CD4-positive, alpha-beta T cell (primary cell): ENCODE measurements at places on chromosomes 2 and 18. TPM values are rescaled to one million over a fixed set of nuclear protein-coding genes. Genes with fewer than 3 reads are reported as not detected.

- H3K4me1 ChIP-seq: no peaks in the 10 kb centered on the region
- no peak overlapping the region for H3K4me3 ChIP-seq
- H3K36me3 ChIP-seq: no peaks in the 10 kb centered on the region
- no peak for DNase-seq
- no peaks in the 10 kb centered on the region for H3K27me3 ChIP-seq
These were observed 73.4 kb downstream of the RPRM start for GRCh38 chr2:153405196-153405595.

The ANKRD29 gene
- 0.58 TPM for total RNA-seq

The BOLL gene
- total RNA-seq: not detected

DNA sequence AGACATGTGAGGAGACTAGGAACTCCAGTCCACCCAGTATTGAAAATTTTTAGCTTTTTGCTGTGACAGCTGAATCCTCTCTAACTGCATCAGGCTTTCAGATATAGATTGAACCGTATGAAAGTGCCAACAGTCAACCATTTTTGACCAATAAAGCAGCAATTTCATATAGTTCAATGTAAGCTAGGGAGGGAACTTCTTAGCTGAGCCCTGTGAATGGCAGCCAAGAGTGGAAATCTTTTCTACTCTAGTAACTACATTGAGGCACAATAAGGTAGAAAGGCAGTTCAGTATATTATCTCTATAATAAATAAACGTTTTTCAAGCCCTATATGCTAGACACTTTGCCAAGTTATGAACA is 96.3 kb upstream of the TANK start:
- peaks cover 4% of the 10 kb centered on the region for H3K4me1 ChIP-seq
- H3K36me3 ChIP-seq: no peaks in the 10 kb centered on the region
- H3K27me3 ChIP-seq: no peaks in the 10 kb centered on the region
- no peak overlapping the region for H3K27ac ChIP-seq
- H3K4me3 ChIP-seq: no peak overlapping the region

GRCh38 chr18:60838677-60839076 is 466.1 kb upstream of the MC4R start:
- no peaks in the 10 kb centered on the region for H3K27me3 ChIP-seq
- no peak for DNase-seq
- H3K27ac ChIP-seq: no peak overlapping the region
- no peaks in the 10 kb centered on the region for H3K36me3 ChIP-seq

DNA sequence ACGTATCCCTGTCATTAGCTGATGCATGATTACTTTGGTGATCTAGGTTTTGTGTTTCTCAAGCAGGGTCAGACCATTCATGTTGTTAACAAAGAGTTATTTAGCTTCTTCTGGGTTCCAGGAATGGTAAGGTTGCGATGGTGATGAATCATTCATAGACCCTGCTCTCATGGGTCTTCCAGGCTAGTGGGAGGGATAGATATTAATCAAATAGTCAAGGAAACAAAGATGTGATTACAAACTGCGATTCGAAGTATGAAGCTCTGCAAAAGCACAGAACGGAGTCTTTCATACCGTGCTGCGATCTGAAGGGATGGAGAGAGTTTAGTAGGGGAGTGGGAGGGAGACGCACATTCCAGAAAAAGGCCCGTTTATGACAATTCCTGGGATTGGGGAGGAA is 42.1 kb downstream of the CAVIN2 start:
- no peaks in the 10 kb centered on the region for H3K27me3 ChIP-seq
- no peaks in the 10 kb centered on the region for H3K36me3 ChIP-seq
- no peak overlapping the region for H3K4me3 ChIP-seq
- H3K27ac ChIP-seq: no peak overlapping the region

GRCh38 chr2:134640494-134640893 is 78.3 kb downstream of the TMEM163 start:
- H3K27ac ChIP-seq: no peak overlapping the region
- no peak overlapping the region for H3K4me3 ChIP-seq
- DNase-seq: no peak
- H3K27me3 ChIP-seq: no peaks in the 10 kb centered on the region

- DNase-seq: no peak
- no peak overlapping the region for H3K27ac ChIP-seq
- H3K4me3 ChIP-seq: no peak overlapping the region
- H3K27me3 ChIP-seq: no peaks in the 10 kb centered on the region
- H3K4me1 ChIP-seq: peaks cover 2% of the 10 kb centered on the region
- H3K36me3 ChIP-seq: no peaks in the 10 kb centered on the region
These were observed 88.0 kb downstream of the ITGB1BP1 start for GRCh38 chr2:9335322-9335832.

DNA sequence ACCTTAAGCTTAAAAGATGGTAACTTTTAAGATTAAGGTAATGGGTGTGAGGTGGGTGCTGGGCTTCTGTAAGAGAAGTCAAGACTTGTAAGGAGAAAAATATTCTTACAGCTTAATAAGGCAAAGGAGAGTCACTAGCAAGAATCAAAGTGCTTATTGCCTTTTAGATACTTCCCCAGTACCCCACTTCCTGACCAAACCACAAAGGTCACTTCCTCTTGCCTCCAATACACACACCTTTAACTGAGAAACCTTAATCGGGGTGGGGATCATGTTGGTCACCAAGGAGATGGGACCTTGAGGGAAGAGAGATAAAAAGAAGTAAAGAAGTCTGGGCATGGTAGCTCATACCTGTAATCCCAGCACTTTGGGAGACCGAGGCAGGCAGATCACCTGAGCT is 10.6 kb upstream of the ATG16L1 start:
- no peak for DNase-seq
- H3K36me3 ChIP-seq: no peaks in the 10 kb centered on the region
- no peak overlapping the region for H3K27ac ChIP-seq

The BOK gene
- not detected for total RNA-seq

DNA sequence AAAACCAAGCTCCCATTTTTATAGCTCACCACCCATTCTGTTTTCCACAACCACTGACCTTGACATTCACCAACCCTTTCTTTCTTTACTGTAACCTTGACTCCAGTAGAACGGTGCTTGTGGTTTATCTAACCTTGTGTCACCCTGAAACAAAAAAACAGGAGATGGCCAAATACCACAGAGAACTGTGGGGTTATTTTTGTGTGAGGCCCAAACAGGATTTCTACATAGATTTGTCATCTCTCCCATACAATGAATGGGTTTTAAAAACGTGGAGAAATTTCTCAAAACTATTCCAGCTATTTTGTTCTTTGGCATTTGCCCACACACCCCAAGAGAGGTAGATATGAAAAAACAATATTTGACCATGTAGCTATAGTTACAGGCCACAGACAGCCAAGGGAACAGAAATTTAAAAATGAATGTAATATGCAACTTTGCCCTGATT is 231.3 kb upstream of the TANK start:
- peaks cover 3% of the 10 kb centered on the region for H3K27me3 ChIP-seq
- no peaks in the 10 kb centered on the region for H3K36me3 ChIP-seq
- no peaks in the 10 kb centered on the region for H3K4me1 ChIP-seq
- no peak overlapping the region for H3K4me3 ChIP-seq
- no peak overlapping the region for H3K27ac ChIP-seq

The AOX1 gene
- total RNA-seq: not detected

The AMER3 gene
- total RNA-seq: not detected

- H3K4me1 ChIP-seq: no peaks in the 10 kb centered on the region
- no peak overlapping the region for H3K4me3 ChIP-seq
- no peak overlapping the region for H3K27ac ChIP-seq
- DNase-seq: no peak
- no peaks in the 10 kb centered on the region for H3K36me3 ChIP-seq
These were observed 77.5 kb downstream of the OSBPL6 start for GRCh38 chr2:178271629-178272333.

The PLB1 gene
- 1.3 TPM for total RNA-seq

The FBXO41 gene
- total RNA-seq: 14.0 TPM

The KRTCAP3 gene
- 12.8 TPM for total RNA-seq

The COL4A3 gene
- not detected for total RNA-seq

GRCh38 chr18:54859667-54860421 is 31.6 kb downstream of the RAB27B start:
- no peak overlapping the region for H3K27ac ChIP-seq
- H3K27me3 ChIP-seq: no peaks in the 10 kb centered on the region
- H3K4me1 ChIP-seq: no peaks in the 10 kb centered on the region
- no peak for DNase-seq
- no peak overlapping the region for H3K4me3 ChIP-seq

GRCh38 chr2:54085069-54085468 is 30.3 kb upstream of the ACYP2 start:
- H3K4me1 ChIP-seq: no peaks in the 10 kb centered on the region
- DNase-seq: no peak
- H3K27me3 ChIP-seq: no peaks in the 10 kb centered on the region
- no peaks in the 10 kb centered on the region for H3K36me3 ChIP-seq
- no peak overlapping the region for H3K4me3 ChIP-seq
- no peak overlapping the region for H3K27ac ChIP-seq

DNA sequence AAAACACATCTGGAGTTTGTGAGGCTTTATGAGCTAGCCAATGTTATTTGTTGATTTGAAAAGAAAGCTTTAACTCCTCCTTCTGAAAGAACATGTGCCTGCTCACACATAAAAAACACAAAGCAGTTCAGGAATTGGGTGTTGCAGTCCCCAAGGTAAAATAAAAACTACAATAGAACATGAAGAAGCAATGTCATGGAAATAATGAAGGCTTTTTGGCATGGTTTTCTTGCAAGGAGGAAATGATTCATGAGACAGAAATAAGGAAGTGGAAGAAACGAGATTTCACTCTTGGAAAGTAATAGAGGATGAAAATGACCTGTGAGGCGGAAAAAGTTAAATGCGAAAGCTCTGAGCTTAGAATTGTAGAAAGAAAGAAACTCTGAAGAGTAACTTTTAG is 81.1 kb downstream of the TRIB2 start:
- no peak for DNase-seq
- no peaks in the 10 kb centered on the region for H3K36me3 ChIP-seq
- H3K4me1 ChIP-seq: no peaks in the 10 kb centered on the region

DNA sequence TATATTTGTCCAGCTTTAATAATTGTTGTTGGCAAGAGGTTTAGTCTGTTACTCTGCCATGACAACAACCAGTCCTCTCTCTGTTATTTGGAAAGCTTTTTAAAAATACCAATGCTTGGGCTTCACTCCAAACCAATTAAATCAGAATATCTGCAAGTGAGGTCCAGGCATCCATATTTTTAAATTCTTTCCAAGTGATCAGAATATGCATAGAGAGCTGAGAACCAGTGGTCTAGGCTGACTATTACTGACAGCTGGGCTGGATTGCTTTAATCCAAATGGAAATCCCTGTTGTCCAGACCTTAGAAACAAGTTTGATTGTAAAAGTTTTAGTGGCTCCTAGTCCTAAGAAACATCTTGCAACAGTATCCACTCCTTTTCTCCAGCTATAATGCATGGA is 1059.7 kb upstream of the ACVR2A start:
- H3K4me1 ChIP-seq: no peaks in the 10 kb centered on the region
- H3K27me3 ChIP-seq: no peaks in the 10 kb centered on the region
- DNase-seq: no peak
- H3K4me3 ChIP-seq: no peak overlapping the region

The SCG2 gene
- not detected for total RNA-seq

- H3K27me3 ChIP-seq: no peaks in the 10 kb centered on the region
- DNase-seq: peak; percentile 43
- H3K4me1 ChIP-seq: peaks cover 15% of the 10 kb centered on the region
- H3K4me3 ChIP-seq: peak overlapping the region; percentile 55
- no peaks in the 10 kb centered on the region for H3K36me3 ChIP-seq
- no peak overlapping the region for H3K27ac ChIP-seq
These were observed 38.6 kb downstream of the ADNP2 start for GRCh38 chr18:80147418-80148325.

DNA sequence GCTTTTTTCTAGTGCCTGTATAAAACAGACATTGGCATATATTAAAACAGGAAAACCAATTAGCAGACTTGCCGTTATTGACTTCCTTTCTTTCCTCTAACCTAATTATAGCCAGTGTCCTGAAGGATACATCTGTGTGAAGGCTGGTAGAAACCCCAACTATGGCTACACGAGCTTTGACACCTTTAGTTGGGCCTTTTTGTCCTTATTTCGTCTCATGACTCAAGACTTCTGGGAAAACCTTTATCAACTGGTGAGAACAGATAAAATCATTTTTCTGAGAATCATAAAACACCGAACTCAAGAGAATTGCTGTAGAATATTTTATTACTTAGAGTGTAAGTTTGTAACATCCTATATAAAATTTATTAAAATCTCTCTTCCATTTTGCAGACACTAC is 74.3 kb downstream of the SCN2A start:
- H3K36me3 ChIP-seq: no peaks in the 10 kb centered on the region
- H3K27me3 ChIP-seq: no peaks in the 10 kb centered on the region
- no peak overlapping the region for H3K4me3 ChIP-seq
- H3K27ac ChIP-seq: no peak overlapping the region
- no peak for DNase-seq
- H3K4me1 ChIP-seq: no peaks in the 10 kb centered on the region

The STPG4 gene
- not detected for total RNA-seq

The ANKRD53 gene
- total RNA-seq: 1.2 TPM

The DNAJC5G gene
- not detected for total RNA-seq

DNA sequence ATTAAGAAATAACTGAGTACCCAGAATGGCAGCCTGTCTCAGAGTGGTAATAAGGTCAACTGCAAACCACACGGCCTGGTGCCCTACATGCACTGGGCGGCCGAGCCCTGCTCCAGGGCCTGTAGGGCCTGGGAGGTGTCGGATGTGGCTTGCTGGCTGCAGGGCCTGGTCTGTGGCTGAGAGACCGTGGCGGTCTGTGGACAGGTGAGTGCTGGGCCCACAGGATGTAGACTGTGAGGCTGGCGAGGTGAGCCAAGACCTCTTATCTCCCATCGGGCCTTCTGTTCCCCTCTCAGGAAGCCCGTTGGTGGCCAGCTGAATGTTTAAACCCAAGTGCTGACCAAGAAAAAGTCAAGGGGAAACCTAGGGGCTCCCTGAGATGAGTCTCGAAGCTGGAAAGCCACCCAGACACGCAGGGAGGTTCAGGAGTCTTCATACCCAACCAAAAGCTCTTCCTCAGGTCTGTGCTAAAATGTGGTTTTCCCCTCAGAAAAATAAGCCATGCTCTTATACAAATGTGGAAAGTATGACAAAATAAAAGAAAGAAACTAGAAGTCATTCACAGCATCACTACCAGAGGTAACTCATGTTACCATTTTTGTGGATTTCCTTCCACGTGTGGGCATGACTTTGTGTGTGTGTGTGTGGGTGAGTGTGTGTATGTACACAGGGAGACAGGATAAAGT is 47.7 kb upstream of the CTDP1 start:
- no peaks in the 10 kb centered on the region for H3K36me3 ChIP-seq
- no peak overlapping the region for H3K4me3 ChIP-seq
- DNase-seq: no peak
- H3K27ac ChIP-seq: no peak overlapping the region
- no peaks in the 10 kb centered on the region for H3K4me1 ChIP-seq
- H3K27me3 ChIP-seq: peaks cover 3% of the 10 kb centered on the region

DNA sequence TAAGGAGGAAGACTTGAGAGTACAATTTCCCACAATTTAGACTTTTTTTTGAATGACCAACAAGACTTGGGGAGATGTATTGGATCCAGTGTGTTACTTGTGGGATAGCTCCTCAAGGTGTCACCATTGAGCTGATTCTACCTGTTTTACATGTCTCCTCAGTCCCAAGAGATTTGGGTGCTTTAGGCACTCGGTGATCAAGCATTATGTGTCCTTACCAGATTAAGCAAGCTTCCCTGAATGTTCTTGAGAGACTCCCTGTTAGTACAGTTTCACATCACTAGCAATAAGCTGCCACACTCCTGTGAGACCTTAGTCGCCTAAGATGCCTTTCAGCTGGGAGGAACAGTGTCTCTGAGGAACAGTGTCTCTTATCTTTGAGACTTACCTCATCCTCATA is 384.3 kb upstream of the SYT4 start:
- DNase-seq: no peak
- no peak overlapping the region for H3K27ac ChIP-seq
- no peaks in the 10 kb centered on the region for H3K36me3 ChIP-seq

GRCh38 chr18:70190529-70190928 is 15.0 kb downstream of the RTTN start:
- H3K27ac ChIP-seq: no peak overlapping the region
- H3K4me1 ChIP-seq: no peaks in the 10 kb centered on the region
- no peak overlapping the region for H3K4me3 ChIP-seq
- DNase-seq: no peak
- H3K27me3 ChIP-seq: no peaks in the 10 kb centered on the region
- H3K36me3 ChIP-seq: peaks cover 75% of the 10 kb centered on the region

The C2orf74 gene
- 1.7 TPM for total RNA-seq
